ENCODE measurements at places on chromosomes 3 and 15.

- ATAC-seq = no peak
Measured at GRCh38 chr3:29280404-29281093, at the start of gene RBMS3. Gene RBMS3 (plus strand): TSS chr3:29281071.

DNA sequence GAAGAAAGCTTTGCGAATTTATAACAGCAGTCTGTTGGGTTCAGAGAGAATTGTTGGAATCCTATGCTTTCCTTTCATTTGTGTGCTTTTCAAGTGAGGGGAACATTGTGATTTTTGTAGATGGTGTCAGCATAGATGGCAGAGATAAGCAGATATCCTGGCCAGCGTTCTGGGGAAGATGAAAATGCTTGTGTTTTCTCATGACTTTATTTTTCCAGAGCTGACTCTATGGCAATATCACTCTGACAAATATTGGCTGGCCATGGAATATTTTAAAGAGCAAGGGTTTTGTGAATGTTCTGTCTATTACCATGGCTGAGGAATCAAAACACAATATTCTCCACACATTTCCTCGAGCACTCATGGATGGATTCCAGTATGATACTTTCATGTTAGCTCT lies 108.8 kb downstream of the MITF start:
- no peak for ATAC-seq

DNA sequence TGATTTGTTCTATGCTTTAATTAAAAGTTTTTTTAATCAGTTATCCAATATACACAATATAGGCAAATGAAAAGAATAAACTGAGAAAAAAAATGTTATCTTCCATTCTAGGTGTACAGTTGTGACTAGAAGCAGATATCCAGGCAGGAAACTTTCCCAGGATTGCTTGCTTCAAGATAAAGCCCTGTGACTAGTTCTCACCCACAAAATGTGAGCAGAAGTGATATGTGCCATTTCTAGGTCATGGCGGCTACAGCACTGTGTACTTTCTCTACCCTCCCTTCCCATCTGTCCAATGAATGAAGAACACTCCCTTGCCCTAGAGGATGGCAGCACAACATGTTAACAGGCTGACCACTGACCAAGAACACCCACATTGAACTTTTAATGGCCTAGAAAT lies 110.5 kb upstream of the STT3B start:
- no peak for ATAC-seq

DNA sequence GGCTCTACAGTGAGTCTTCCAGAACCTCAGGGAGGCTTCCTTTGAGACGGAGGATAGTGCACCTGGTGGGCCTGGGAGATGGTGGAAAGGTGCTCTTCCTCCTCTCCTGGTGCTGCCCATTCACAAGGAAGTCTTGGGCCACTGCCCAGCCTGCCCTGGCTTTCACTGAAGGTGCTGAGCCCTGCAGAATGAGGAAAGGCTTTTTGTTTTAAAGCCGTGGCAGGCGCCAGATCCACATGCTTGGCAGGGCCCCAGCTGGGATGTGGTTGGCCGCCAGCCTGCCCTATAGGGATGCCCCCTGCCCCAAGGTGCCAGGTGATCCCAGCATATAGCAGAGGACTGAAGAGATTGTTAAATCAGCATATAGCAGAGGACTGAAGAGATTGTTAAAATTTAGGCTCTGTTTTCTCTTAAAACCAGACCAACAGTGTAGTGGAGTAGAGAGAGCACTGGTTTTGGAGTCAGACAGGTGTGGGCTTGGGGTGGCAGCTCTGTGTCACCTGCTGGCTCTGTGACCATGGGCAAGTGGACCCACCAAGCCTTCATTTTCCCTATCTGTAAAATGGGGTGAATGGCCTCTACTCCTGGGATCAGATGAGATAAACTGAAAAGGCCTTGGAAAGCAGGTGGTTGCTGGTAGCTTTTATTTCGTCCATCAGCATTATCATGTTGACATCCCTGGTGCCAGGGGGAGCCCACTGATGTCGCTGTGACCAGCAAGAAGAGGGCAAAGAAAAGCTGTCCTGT lies 53.3 kb downstream of the SLC6A6 start:
- ATAC-seq = no peak

- no peak for ATAC-seq
Measured at GRCh38 chr3:45688194-45688881, 858 bp upstream of the SACM1L start.

- no peak for ATAC-seq
Measured at GRCh38 chr15:53586799-53587198, 172.7 kb downstream of the WDR72 start.

- no peak for ATAC-seq
Measured at GRCh38 chr3:119560160-119560559, 746 bp upstream of the CD80 start.

Measured in activated CD4-positive, CD25-positive, alpha-beta regulatory T cell treated with anti-CD3 and anti-CD28 coated beads, Interleukin-2, amount 50 U/mL, for 24 hours (primary cell).